ENCODE measurements at places on chromosomes 3 and 15. TPM values are rescaled to one million over a fixed set of nuclear protein-coding genes. Genes with fewer than 3 reads are reported as not detected.

CHRNA5 gene
- total RNA-seq: 2.6 TPM

DNA sequence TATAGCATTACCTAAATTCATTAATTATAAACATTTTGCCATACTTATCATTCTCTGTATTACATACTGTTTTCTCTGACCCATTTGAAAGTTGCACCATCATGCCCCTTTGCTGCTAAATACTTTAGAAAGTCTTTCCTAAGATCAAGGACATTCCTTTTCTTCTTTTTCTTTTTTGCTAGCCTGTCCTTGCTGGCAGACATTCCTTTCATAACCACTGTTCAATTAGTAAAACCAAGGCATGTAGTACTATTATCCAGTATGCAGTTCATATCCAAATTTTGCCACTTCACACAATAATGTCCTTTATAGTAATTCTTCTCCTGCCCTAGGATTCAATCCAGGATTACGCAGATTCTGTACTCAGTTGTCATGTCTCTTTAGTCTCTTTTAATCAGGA lies 321.0 kb upstream of the C2CD4B start:
- no peak for DNase-seq

GRCh38 chr3:40557575-40558161 lies 32.9 kb downstream of the ZNF621 start:
- DNase-seq: no peak

DNA sequence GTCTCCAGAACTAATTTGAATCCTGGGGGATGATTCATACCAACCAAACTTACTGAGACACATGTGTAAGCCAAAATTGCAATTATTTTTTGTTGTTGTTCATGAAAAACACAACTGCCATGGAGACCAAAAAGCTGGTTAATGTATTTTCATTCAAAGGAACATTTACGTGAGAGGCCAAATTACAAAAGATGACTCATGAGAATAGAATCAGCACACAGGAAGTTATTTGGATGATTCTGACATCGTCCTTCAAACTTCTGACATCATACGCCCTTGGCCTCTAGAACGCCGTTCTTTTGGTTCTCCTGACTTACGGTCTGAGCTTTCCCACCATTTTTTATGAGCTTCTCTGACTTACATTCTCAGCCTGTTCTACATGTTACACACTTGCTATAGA lies 3.0 kb upstream of the ZNF280D start:
- DNase-seq: no peak

DNA sequence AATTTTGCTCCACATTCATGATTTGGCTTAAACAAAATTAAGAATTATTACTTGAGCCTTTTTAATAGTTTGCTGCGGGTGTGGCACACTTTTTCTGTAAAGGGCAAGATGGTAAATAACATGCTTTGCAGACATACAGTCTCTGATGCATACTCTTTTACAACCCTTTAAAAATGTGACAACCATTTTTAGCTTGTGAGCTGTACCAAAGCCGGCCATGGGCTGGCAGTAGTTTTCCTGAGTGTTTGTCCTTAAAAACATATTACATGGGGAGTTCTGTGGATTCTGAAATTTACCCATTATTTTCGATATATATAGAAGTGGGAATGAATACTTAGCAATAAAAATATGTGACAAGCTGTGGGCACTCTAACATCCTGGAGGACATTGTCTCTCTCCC lies 163.4 kb downstream of the FNDC3B start:
- DNase-seq: no peak

GRCh38 chr3:109073116-109073515 lies 44.8 kb downstream of the MORC1 start:
- DNase-seq: no peak

- DNase-seq: no peak
Observed at GRCh38 chr15:81049835-81050234, 49.1 kb downstream of the TLNRD1 start.

DNA sequence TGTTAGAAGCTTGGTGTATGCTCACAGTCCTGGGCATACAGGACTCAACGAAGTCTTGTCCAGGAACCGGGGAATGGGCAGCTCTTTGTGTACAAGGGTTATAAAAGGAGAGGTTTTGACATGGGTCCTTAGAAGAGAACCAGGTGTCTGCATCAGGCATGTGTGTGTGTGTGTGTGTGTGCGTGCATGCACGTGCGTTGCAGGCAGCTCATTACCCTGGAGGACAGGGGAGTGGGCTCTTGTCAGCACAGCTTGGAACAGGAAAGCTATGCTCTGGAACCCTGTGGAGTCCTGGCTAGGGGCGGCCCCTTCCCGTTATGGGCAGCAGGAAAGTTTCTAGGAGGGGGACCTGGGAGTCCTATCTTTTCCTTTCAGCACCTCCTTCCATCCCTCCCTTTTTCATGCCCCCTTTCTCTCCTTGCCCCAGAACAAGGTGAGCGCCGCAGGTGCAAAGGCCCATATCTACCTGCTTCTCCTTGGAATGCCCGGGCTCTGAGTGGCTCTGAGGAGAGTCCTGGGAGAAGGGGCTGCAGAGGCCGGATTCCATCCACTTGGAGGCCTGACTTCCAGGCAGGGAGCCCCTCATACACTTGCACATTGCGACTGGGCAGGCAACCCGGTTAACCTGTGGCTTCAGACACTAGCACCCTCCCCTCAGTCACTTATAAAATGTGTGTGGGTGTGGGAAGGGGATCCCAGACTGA lies 33.9 kb upstream of the LCTL start:
- DNase-seq: no peak
